ENCODE measurements at places on chromosomes 12 and 14.

DNA sequence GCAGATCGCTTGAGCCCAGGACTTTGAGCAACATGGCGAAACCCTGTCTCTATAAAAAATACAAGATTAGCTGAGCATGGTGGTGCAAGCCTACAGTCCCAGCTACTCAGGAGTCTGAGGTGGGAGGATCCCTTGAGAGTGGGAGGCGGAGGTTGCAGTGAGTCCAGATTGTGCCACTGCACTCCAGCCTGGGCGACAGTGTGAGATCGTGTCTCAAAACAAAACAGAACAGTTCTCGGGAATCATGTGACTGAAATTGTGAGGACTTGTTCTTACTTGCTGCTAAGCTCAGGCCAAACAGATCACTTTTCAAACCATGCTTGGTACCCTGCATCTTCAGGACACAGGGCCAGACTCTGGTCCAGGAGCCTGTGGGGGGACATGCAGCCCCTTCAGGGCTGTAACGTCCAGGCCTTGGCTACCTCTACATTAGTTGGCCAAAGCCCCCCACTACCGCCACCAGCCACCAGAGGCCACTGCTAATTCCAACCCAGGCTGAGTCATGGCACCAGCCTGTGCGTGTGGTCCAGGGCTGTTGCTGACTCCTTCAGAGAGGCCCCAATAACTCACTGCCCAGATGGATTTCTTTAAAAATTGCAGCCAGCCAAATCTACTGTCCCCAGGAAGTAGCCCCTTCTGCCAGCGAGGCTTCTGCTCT lies 33.4 kb upstream of the SYNDIG1L start:
- DNase-seq, result peak; percentile 16

DNA sequence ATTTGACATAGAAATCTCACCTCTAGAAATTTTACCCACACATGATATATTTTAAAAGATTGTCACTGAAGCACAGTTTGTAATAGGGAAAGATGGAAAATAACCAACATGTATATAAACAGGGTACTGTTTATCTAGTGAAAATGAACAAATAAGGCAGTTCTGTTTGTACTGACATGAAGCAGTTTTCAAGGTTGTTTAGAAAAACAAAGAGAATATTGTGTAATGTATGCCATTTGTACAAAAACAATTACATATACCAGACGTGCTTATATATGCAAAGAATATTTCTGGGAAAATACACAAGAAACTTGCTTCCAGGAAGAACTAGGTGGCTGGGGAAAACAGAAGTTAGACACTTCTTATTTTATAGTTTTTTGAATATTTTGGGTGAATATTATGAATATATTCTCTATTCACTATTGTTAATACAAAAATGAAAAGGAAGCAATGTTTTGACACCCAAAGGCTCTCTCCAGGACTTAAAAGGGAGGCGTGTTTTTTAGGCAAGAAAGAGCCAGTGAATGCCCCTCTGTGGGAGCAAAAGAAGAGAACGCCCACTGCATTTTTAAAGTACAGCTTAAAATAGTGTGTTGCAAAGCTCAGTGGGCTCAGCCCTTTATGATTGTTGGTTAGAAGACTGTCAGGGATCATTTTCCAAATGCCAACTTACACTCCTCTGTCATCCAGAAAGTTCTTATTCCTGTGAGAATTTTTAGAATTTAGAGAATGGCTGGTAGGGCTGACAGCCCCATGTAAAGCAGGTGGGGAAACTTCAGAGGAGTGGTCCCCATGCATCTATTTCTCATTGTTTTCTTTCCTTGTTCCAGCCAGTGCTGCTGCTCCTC lies 59.6 kb upstream of the FERMT2 start:
- DNase-seq, result no peak

GRCh38 chr14:95485222-95485819 lies 31.1 kb downstream of the SYNE3 start:
- no peak for DNase-seq

- DNase-seq, result no peak
These were observed 381.5 kb upstream of the STXBP6 start for GRCh38 chr14:25431211-25432076.

DNA sequence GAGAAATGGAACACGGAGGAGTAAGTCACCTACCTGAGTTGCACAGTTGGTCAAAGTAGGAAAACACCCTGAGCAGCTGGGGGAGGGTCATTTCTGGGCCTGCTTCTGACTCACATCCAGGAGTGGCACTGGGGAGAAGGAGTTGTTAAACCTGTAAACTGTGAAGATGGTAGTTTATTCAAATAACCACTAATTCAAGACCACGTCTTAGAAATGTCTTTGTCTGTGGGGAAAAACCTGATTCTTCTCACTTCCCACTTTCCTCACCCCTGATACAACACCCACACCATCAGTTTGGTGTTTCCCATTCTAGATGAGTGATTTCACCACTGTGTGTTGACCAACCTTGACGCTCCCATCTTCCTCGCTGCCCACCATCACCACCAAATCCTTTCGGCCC lies 207.1 kb downstream of the ANO4 start:
- DNase-seq, result no peak

GRCh38 chr12:128267651-128268378 lies 845 bp downstream of the TMEM132C start:
- no peak for DNase-seq

DNA sequence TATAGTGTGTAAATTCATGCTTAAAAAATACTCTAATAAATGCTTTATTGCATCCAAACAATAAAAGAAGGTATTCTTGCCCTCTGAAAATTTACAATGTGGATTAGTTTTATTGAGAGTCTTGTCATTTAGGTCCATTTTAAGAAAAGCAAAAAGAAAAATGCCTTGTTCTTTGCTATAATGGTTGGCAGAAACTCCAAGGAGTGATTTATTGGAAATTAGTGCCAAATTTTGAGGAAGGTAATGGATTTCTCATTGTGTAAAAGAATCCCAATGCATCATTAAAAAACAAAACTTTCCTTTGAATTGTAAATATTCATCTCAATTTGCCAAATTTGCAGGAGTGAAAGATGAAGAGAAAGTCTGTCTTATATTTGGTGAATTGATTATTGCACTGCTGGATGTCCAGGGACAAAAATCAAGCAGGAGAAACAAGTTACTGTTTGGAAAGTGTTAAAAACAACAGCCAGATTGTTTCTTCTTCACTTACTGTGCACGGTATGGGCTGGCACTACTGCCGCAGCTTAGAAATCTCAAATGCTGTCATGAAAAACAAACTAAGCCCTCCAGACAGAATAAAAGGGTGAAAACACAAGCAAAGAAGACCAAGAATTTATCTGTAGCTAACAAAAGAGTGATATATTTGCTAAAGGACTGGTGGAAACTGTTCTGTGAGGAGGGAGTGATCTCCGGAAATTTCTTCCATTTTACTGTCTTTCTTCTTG lies 511.7 kb downstream of the TMTC2 start:
- DNase-seq, result no peak

DNA sequence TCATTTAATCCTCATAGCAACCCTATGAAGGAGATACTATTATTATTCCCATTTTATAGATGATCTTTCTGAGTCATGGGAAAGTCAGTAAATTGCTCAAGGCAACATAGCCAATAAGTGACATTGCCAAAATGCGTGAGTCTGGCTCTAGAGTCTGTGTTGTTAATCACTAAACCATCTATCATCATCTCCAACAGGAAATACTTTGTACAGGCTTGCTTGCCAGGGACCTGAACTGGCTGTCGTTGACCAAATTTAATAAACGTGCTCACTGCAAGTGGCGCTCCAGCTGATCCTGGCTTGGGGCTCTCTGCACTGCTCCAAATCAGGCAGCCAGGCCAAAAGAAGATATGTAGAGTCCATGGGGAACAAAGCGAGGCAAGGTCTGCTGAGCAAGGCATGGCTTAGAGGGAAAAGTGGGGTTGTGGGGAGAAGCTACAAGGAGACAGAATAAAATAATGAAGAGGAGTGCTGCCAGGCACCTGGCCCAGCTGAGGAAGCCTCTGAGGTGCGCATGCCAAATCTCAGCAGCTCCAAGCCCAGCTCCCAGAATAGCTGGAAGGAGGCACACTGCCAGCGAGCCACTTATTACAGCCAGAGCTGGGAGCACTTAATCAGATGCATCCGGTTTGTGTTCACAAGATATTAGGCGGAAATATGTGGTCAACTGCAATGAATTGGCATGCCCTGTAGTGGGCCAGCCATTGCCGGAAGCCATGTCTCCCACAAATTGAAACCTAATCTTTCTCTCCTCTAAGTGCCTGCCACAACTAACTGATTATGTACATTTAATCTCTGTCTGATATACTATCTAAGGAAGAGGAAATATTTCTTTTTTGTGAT lies 43.3 kb upstream of the PTPRO start:
- DNase-seq, result no peak

GRCh38 chr14:102878970-102879460 lies 43.4 kb upstream of the AMN start:
- DNase-seq, result no peak

GRCh38 chr12:5407034-5407856 lies 24.7 kb upstream of the NTF3 start:
- no peak for DNase-seq

- no peak for DNase-seq
These were observed 29.3 kb downstream of the HECTD4 start for GRCh38 chr12:112352921-112353320.

DNA sequence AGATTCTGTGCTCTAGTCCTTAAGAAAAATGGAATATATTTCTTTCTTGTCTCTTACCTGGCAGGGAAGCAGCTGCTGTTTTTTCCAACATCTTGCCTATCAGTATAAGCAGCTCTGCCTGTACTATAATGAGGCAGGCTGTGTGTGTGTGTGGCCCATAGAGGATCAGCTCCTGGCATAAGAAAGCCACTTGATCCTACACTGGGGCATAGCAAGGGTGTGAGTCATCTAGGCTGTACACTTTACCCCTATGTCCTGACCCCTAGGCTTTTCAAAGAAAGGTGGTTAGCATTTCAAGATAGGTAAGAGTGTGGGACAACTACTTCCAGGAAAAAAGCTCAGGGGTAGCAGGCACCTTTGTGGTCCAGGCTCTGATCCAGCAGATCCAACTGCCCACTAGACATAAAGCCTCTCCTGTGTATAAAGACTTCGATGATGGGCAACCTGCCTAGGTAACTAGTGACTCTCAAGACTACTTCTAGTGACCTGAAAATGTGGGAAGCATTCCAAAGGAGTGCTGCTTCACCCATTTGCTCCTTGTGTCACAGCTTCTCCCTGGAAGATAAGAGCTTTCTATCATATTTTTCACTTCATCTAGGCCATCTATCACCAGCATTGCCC lies 4.9 kb upstream of the SENP1 start:
- no peak for DNase-seq

DNA sequence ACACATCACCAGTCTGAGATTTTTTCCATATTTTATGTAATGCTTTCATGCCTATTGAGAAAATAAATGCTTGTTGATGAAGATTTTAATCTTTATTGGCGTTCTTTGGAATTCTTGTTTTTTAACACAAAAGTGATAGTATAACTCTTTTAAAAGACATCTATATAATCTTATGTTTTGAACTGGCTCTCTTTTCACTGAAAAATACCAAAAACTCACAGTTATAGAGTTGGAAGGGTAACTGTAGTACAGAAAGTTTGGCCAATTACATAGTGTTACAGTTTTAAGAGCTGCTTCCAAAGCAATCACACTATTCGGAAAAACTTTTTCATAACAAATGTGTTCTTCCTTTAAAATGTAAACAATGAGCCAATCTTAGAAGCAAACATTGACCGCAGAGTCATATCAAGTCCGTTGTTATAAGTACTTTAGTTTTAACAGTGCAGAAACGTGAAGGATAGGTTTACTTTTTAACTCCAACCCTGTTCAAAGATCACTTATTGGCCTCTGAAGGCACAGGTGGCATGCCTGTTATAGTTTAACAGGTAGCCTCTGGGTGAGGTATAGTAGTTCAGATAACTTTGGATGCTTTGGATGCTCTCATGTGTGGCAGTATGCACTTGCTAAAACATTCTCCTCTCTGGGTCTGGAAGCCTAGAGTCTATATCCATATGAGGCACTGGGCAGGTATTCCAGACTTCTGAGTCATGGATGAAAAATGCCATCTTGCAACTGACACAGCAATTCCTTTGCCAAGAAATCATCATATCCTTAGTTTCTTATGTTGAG lies 12.1 kb upstream of the NTN4 start:
- no peak for DNase-seq

GRCh38 chr12:100656141-100656540 lies 82.7 kb downstream of the GAS2L3 start:
- no peak for DNase-seq

DNA sequence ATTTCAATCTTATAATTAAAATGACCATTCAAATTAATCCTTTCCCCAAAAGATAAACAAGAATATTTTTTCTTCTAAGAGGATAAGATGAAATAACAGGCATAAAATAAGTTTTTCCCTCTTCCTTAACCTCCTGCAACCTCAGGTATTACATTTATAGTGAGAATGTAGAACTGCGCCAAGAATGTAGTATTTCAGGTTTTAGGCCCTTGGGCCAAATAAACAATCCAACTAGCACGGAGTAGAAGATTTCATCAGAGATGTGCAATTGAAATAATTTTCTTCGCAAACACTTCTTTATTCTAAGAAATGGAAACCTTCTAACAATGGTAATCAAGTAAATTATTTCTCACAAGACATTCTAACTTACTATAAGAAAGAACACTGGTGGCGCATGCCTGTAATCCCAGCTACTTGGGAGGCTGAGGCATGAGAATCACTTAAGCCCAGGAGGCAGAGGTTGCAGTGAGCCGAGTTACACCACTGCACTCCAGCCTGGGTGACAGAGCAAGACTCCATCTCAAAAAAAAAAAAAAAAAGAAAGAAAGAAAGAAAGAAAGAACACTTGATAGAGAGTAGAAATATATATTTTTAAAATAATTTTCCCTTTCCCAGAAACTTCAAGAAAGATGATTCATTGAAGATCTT lies 100.8 kb downstream of the TAOK3 start:
- DNase-seq, result no peak

- DNase-seq, result no peak
These were observed 6.6 kb downstream of the FGF6 start for GRCh38 chr12:4438834-4439596.

DNA sequence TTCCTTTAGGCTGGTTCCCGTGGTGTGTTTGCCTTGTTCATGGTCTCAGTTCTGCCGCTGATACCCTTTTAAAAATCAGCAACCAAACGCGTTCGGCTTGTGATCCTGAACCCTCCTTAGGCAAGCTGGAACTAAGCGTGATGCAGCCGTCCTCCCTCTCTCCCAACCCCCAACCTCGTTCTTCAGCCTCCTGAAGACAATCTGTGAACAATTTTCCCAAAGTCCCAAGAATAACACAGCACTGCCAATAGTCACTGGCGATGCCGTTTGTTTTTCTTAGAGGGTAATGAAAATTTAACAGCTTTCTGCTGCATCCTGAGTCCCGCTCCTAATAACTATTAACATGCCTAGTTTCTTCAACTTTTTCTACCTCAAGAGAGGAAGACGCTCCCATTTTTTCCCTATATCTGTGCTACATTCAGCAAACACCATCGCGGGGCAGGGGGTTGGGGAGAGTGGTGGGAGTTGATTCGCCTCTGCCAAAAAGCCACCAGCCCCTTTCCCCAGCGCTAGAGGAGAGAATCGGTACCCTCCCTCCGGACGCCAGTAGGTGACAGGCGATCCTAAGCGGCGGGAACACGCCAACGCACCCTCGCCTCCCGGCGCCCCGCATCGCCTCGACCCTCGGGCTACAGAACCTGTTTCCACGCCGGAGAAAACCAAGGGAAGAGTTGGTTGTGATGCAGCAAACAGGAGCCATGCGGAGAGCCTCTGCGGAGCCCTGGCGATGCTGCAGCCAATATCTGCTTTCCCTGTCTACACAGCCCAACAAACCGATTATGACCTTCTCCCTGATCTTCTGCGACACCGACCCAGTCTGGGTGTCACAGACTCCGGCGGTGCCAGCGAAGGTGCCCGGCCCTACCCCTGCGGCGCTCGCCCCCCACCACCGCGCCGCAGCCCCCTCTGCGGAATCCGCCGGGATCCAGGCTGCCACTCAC lies 752 bp downstream of the PRICKLE1 start:
- DNase-seq, result no peak

GRCh38 chr12:85575120-85576096 lies 260.8 kb downstream of the RASSF9 start:
- no peak for DNase-seq

Measured in stimulated activated CD4-positive, alpha-beta T cell treated with anti-CD3 and anti-CD28 coated beads, Interleukin-4, amount 100 ng/mL, for 48 hours (primary cell).